Activated B cell treated with CpG ODN at 0.5 μM for 24 hours (primary cell): ENCODE measurements at places on chromosomes 12 and 14.

- no peak for DNase-seq
Observed at GRCh38 chr14:21102521-21103410, 1.9 kb downstream of the TMEM253 start.

DNA sequence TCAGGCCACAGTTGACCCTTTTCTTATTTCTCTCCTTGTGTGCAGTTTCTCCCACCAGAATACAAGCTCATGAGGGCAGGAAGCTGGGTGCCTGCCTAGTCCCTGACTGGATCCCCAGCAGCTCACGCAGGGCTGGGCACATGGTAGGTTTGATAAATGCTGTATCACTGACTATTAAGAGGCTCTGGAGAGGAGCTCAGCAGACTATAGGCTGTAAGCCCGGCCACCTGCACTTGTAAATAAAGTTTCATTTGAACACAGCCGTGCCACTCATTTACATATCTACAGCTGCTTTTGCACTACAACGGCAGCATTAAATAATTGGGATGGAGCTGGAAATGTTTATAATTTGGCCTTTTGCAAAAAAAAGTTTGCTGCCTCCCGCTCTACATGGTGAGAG lies 32.0 kb downstream of the CHGA start:
- no peak for DNase-seq

DNA sequence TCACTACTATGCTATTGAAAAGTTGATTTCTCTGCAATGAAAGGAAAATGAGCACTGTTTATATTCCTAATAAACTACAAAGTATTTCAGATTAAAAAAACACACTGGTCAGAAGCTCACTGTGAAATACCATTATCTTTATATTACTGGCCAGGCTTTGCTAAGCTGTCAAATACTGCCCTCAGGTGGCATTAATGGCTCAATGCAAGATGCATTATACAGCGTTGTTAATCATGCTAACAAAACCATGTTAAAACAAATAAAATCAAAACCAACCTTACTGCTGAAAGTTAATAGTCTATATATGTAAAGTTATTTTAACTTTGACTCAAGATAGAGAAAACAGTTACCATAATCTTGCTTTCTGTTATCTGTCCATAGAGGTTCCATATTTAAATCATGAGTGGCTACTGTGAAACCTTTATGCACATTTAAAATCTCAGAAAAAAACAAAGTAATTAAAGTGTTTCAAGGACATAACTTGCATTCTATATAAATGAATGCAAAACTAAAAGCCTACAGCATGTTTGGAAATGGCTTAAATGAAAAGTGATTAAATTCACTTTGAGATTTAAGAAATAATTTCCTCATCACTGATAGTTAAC lies 121.7 kb downstream of the RALGAPA1 start:
- DNase-seq, result no peak

GRCh38 chr12:38328306-38328895 lies 11.8 kb downstream of the ALG10B start:
- DNase-seq, result no peak

DNA sequence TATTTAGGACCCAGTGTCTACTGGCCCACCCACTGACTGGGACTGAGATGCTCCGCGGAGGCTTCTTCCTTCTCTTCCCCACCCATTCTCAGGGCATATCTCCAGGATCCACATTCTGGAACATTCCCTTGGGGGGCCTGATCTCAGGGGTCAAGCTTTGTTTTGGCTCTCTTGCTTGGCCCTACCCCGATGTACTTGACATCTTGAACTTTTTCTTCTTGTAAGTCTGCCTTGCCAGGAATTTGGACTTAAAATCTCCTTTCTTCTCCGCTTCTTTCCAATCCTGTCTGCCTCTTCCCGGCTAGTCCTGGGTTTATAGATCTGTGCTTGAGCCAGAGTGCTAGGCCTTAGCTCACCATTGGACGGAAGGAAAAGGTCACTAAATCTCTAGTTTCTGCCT lies 22.1 kb downstream of the DACT1 start:
- no peak for DNase-seq

DNA sequence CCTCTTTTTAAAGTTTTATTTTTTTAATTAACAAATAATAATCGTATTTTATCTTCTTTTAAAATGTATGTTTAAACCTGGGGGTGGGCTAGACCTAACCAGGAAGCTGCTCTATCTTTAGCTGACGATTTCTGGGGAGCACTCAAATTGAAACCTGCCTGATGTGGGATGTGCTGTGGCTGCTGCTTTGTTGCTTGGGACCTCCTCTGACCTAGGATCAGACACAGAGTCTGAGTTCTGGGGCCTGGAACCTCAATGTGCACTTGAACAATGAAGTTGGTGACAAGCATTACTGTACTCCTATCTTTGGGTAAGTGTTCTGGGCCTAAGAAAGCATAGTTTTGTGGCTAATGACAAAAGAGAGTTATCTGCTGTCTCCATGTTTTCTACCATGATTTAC lies 386.7 kb downstream of the DAD1 start:
- no peak for DNase-seq

GRCh38 chr14:56008150-56008549 lies 110.1 kb upstream of the PELI2 start:
- DNase-seq, result no peak

- no peak for DNase-seq
Observed at GRCh38 chr14:95564060-95564459, 29.2 kb downstream of the GLRX5 start.

- no peak for DNase-seq
Observed at GRCh38 chr14:35121026-35121886, 534 bp downstream of the PPP2R3C start.

DNA sequence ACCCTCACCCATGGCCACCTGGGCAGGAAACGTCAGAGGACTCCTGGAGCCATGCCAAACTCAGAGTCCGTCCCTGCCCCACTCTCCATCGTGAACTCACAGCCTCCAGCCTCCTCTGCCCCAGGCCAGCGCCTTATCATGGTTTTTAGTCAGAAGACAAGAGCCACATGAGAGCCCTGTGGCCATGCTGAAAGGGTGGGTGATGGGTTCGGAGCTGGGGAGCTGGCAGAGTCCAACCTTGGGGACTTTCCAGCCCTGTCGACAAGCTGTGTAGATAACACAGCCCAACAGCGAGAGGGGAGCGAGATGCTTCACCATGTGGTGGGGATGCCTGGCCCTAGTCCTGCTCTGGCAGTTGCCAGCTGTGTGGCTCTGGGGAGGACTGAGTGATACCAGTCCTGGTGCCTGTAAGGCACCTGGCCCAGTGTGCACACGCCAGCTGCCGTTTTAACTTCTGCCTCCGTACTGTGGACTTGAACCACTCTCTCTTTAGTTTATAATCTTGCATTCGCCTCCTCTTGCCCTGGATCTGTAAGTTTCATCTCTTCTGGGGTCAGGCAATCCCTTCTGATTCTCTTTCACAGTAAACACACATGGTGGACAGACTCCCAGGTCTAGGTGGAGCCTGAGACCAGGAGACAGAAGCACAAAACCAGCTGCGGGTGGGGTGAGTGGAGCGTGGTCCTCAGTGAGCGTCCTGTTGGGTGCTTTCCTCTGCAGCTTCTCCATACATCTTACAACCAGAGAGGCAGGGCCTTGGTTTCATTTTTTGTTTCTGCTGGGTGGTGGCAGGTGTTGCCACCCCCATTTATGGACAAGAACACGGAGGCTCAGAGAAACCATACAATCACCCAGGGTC lies 55.3 kb downstream of the RIN3 start:
- peak; percentile 34 for DNase-seq

DNA sequence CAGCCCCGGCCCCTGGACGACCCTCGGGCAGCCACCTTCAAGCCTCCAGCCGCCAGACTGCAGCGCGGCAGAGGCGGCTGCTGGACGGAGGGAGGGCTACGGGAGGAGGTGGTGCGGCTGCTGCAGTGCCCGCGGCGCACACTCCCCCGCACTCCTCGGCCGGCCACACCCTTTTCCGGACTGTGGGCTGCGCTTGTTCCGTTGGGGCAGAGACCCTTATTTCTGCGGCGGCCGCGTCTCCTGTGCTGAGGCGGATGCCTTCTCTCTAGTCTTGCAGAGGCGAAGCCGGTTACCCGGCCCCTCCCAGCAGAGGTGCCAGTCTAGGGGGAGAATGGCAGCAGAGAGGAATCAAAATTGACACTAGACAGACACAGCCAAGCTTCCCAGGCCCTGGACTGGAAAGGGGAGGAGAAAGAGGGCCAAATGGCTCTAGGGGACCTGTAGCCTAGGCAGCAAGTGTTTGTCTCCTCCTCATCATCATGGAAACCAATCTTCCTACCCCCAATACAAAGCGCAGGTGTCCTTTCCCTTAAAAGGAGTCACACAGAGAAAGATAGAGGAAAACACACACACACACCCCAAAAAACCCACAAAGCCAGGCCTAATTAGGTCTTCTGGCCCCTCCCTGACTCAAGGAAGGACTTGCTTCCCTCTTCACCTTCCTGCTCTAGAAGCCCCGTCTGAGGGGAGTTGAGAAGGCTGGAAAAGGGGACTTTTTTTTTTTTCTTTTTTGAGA lies 1.3 kb downstream of the ESYT1 start:
- peak; percentile 63 for DNase-seq

DNA sequence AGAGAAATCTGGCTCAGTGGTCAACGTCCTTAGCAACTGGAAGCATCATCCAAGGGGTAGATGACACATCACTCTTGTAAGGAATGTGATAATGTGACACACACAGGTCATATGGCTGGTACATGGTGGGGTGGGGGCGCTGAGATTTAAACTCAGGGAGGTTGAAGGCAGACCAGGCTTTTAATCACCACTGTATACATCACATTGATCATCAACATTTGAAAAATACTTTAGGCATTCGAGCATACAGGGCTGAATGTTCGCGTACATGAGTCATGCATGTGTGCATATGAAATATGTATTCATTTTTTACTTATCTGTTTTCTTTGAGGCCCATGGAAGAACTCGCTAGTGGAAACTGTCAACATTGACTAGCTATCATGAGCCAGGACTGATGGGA lies 976.4 kb downstream of the VRK1 start:
- no peak for DNase-seq

DNA sequence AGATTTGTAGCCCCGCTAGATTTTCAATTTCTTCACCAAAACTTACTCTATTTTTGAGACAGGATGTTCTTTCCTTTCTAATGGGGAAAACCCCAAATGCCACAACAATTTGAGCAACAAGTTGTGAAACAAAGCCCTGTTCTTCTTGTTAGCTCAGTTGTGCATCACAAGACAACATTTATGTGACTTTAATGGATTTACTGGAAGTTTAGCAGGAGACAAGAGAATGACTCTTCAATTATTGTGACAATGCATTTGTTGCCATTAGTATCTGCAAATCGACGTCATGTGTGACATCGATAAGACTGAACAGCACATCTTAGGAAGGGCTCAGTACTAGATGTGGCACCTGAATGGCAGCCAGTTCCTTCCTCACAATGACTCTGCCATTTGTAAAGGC lies 1028.9 kb upstream of the TMEM132C start:
- no peak for DNase-seq

GRCh38 chr14:56112781-56113180 lies 5.4 kb upstream of the PELI2 start:
- no peak for DNase-seq

DNA sequence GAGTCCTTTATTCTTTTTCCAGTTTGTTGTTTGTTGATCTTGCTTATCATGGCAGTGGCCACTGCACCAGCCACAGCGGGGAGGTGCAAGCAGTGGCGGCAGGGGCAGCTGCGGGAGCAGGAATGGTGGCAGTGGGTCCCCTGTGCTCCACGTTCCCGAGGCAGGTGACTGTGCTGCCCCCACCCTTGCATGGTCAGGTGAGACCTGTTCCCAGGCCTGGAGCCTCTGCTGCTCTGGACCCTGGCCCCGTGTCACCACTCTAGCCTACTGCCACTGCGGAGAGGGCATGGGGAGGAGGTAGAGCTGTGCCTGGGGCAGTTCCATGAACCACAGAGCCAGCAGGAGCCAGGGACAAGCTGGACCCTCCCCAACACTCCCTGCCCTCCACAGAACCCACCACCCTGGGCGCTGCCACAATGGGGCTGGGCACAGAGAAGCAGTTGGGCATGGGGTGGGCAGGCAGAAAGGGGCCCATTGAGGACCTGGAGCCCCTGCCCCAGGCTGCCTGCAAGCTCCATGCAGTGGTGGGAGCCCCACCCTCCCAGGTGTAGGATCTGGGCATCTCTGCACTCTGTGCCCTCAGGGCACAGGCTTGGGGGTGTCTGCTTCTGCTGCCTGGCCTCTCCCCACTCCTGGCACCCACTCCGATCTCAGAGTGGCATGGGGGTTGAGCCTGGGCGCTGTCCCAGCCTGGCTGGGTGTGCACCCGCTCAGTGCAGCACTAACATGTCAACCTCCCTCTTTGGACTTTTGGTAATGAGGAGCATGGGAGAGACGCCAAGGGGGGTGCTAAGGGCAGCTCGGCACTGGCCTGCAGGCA lies 23.1 kb upstream of the WDR20 start:
- no peak for DNase-seq

DNA sequence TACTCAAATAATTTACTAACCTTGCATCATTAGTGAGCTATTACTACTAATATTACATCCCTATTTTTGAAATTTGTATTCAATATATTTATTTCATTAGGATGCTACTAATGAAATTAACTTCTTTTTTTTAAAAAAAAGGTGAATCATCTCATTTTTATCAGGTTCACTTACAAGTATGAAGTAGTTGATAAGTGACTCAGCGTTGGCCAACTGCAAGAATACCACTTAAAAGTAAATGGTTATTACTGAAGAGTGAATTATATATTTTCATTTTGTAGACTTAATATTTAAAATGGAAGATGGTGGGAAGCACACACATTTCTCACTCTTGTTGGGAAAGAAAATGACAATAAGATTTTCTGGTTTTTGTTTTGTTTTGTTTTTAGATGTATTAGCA lies 19.6 kb downstream of the OR4N2 start:
- no peak for DNase-seq

DNA sequence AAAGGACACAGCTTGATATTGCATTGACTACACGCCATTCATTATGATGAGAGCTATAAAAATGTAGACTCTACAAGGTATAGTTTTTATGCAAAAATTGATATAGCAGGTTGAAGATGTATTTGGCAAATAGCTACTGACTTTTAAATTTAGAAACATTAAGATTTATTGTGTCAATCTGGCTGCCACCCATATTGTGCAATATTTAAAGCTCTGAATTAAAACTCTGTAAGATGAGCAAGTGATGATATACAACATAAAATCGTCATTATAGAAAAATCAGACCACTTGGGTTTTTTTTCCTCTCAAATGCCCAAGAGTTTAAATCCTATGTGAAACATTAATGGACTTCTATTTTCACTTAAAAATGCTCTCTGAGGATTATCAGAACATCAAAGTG lies 36.8 kb upstream of the E2F7 start:
- no peak for DNase-seq

DNA sequence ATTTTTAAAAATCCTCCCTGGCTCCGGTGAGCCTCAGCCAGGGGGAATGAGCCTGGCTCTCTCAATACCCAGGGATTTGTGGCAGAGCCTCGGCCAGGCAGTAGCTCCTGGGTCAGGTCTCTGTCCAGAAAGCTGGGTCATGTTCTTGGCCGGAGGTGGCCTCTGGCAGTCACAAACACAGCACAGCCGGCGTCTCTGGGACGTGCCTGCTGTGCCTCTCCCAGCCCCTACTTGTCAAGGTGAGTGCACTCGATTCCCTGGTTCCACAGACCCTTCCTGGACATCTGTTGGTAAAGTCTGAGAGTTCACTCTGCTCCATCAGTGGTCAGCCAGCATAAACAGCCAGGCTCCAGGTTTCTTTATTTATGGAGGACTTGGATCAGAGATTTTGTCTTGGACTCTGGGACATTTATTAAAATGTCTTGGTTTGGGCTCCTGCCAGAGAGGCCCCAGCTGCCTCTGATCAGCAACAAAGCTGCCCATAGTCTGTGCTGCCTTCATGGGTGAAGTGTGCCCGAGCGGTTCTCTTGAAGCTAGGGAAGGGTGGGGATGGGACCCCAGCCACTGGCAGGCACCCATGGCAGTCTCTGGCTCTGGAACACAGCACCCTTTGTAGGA lies 56.7 kb downstream of the DGLUCY start:
- no peak for DNase-seq
